Thyroid gland (tissue), 4 donors: ENCODE measurements at places on chromosomes 7 and 10. TPM values are rescaled to one million over a fixed set of nuclear protein-coding genes. Genes with fewer than 3 reads are reported as not detected.
A peak's percentile ranks its signal among the peaks of the same experiment; 100 is the strongest.

Gene ACTR3C
- total RNA-seq = 17.9 TPM

Gene C10orf67
- total RNA-seq = 0.54 TPM

Gene TNS3
- 93.0 TPM for total RNA-seq

DNA sequence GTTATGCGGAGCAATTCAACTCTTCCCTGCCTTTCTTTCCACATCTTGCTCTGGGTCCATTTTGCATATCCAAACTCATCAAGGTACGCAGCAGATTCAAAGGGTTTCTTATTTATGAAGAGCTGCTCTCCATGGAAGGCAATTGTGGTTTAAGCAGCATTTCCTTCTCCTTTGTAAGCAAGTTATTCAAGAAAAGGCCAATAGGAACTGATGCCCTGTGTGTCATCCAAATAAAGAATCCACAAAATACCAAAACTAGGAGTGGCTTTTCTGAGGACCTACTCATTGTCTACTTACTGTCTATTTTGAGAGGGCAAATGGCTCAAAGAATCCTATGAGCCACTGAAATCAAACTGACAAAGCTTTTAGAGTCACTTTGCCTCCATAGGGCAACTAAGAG, 253.1 kb downstream of the PTEN start:
- DNase-seq = no peak

DNA sequence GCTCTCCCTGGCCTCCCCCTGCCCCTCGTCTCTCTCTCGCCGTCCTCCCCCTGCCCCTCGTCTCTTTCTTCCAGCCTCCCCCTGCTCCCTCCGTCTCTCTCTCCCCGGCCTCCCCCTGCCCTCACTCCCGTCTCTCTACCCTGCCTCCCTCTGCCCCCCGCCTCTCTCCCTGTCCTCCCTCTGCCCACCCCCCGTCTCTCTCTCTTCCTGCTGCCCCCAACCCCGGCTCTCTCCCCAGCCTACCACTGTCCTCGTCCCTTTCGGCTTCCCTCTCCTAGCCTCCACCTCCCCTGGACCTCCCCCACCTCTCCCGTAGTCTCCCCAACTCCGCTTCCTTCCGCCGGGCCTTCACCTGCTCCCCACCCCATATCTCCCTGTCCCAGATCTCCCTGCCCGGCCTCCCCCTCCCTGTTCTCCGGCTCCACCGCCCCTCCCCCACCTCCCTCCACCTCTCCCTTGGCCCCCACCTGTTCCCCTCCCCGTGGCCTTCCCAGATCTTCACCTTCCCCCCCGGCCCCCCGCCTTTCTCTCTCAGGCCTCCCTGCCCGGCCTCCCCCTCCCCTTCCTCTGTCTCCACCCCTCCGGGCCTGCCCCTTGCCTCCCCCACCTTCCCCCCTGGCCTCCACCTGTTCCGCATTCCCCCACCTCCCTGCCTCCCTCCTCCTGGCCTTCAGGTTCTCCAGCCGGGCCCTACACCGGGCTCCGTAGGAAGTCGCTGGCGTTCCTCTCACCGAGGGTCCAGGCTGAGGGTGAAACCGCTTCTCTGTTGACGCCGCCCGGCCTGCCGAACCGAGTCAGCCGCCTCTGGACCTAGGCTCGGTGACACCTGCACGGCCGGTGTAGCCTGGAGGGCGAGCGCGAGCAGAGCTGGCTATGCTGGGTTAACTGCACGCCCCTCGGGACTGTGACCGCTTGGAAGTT, 1.2 kb downstream of the GET4 start:
- no peak for DNase-seq

DNA sequence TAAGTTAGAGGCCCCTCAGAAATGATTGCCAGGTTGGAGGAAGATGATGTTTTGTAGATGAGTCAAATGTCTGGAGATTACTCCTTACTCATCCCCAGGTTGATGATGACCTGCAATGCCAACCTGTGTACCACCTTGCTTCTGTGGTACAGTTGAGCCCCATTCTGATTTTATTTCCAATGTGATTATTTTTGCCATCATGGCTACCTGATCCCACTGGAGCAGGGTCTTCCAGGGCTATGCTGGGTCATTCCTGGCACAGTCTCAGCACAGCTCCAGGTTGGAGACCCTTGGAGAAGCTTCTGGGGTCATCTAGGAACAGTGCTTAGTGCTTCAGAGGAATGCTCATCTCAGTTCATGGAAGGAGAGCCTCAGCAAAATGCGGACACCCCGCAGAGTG, 34.3 kb downstream of the LRRC18 start:
- no peak for DNase-seq

GRCh38 chr10:26555719-26556368, 117.7 kb downstream of the APBB1IP start:
- DNase-seq = peak; percentile 57

- no peak for DNase-seq
These were observed 327.3 kb downstream of the HTR7 start for GRCh38 chr10:90530521-90530920.
